ENCODE measurements at places on chromosomes 5 and 9.

DNA sequence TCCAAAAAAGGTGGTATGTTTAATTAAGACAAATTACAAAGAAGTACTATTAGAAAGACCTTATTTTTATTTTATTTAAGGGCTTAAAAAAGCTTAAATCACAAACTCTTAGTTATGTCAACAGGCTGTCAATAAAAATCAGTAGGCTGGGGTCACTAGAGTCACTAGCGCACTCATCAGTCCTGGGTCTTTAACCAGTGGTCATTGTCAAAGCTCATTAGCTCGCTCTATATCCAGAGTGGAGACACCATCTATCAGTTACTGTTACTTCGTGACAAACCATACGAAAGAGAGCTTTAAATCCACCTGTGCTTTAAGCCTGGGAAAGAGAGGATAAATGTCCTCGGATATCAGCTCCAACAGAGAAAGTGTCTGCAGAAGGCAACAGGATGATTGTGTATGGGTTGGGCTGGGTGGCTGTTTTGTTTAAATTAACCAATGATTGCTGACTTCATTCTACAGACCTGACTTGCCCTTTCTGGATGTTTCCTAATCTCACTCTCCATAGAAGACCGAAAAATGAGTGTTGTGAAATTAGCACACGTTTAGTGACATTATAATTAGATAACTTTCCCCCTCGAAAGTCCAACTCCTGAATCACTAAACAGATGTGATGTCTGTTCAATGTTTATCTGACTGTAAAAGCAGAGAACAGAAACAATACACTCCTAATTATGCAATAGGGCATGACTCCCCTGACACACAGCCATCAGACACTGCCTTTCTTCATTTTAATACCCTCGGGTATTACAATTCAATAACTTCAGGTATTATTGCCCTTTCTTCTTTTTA, 123.6 kb upstream of the TNPO1 start:
- DNase-seq = no peak

GRCh38 chr5:143213851-143214363, 189.6 kb downstream of the NR3C1 start:
- no peak for DNase-seq

GRCh38 chr9:131053896-131054295, 42.4 kb upstream of the AIF1L start:
- no peak for DNase-seq

GRCh38 chr9:115524453-115525059, 406.6 kb upstream of the TNC start:
- DNase-seq = no peak

- DNase-seq = no peak
Observed at GRCh38 chr5:178640331-178641045, 13.6 kb upstream of the CLK4 start.

DNA sequence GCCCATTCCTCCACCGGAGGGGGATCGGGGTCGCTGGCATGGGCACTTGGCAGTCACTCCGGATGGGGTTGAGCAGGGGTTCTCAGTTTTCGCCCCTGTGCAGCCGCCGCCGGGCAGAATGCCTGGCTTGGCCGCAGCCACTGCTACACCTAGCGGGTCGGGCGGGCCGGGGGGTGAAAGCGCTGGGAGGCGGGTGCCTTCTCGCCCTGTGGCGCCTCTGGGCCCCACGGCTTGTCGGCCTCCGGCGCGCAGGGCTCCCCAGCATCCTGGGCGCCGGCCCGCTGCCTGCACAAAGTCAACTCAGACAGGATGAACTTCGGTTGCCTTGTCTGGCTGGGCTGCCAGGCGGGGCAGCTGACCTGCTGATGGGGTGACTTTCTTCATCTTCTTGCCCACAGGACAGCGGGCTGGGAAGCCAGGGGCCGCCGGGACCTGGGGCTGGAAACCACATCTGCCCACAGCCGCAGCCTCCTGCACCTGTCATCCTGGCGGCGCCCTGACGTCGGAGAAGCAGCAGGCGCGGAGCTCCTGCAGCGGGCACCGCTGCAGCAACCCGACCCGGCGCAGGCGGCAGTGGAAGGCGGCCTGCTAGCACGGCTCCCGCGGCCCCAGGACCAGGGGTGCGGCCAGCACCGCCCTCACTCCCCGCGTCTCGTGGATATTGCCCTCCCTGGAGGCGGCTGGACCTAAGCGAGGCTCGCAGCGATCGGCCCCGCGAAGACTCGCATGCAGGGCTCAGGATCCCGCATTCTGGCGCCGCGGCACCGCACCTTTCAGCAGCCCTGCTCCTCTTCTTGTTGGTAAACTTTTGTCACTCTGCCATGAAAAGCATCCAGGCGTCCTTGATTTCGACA, 1.3 kb upstream of the ANKRD18A start:
- no peak for DNase-seq

DNA sequence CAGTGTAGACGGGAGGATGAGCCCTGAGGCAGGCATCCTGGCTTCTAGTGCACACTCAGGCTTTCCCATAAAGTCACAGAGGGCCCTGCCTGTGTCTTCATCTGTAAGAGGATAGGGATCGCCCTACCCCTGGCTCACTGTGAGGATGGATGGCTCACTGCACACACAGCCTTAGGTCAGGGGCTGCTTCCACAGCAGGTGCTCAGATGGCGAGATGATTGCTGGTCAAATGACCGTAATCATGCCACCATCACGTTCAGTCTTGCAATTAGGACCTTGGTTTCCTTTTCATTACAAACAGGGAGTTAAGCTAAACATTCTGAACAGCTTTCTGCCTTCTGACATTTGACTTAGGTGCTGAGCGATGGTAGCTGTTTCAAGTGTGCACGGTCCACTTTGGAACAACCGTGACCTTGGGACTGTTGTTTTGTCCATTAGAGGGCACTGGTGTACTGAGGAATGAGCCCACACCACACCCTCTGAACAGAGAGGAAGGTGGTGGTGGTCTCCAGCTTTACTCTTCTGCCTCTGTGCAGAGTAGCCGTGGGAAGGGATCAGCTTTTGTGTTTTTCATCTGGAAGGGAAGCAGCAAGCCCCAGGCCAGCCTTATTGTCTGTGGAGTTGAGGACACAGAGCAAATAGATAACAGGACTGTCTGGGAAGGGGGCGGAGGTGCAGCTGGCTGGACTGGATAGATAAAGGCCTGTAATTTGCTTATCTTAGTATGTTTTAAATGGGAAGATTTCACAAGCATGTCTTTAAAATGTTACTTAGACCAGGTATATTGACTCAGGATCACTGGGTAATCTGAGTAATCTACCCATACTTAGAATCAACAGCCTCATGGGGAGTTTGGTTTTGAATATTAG, 183.1 kb downstream of the TRIO start:
- no peak for DNase-seq

GRCh38 chr9:137462396-137462985, 3.4 kb upstream of the NSMF start:
- no peak for DNase-seq

DNA sequence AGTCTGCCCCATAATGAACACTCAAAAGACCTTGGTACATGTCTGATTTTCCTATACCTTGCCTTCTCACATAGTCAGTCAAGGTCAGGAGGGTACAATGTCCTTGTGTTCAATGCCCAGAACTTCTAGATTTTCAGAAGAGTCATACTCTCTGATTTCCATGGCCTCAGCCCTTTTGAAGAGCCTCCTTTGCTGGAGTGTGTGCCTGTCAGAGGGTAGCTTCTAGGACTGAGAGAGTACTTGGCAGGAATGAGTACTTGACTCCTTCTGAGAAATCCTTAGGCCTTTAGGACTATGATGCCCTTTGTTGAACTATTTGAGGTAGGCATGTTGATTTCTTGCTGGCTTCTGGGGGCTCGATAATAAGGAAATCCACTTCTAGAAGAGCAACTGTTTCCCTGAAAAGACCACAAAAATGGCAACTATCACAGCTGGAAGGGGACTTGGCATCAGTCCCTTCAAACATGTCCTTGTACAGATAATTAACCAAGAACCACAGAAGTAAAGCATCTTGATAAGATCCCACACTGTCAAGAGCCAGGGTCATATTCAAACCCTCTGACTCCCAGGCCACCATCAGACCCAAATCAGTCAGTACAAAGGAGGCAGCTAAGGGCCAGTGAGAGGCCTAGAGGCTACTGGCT, 10.6 kb upstream of the MEGF9 start:
- no peak for DNase-seq

DNA sequence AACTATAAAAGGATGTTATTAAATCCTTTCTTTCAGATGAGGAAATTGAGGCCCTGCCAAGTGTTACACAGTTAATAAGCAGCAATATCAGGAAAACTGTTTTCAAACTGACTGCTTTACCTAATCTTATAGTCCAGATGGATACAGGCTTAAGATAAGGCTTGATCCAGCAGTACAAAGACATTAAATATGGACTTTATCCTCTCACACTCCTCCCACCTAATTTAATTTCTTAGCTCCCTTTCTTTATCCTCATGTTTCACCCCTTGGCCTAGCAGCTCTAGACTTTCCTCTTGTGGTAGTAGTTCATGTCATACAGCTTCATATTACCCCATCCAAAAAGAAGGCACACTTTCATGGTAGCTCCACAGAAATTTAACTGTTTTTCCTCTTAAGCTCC, 164.5 kb downstream of the BAAT start:
- DNase-seq = no peak

DNA sequence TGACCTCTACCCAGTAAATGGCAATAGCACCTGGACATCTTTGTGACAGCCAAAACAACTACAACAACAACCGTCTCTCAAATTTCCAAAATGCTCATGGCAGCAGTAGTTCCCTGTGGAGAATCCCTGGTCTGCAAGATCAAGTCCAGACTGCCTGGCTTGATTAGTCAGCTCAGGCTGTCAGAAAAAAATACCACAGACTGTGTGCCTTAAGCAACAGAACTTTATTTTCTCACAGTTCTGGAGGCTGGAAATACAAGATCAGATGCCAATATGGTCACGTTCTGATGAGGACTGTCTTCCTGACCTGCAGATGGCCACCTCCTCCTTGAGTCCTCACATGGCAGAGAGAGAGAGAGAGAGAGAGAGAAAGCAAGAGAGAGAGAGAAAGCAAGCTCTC, 52.3 kb upstream of the MOCS2 start:
- no peak for DNase-seq

DNA sequence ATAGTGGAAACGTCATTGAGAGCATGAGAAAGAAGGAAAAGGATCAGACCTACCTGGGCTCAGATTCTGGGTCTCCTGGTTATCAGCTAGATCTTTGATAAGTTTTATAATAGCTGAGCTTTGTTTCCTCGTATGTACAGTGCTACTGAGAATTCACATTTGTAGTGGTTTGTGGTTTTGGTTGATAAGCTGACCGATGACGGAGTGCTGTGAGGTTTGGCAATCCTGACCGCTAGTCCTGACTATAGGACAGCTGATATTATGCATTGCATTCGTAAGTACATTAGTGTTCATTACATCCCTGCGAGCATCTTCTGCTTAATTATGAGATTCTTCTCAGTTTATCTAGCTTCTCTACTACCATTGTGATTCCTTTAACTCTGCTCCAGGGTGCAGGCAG, 190.7 kb upstream of the SLC27A6 start:
- DNase-seq = peak; percentile 9

GRCh38 chr9:116074658-116075057, 78.9 kb upstream of the PAPPA start:
- DNase-seq = no peak

DNA sequence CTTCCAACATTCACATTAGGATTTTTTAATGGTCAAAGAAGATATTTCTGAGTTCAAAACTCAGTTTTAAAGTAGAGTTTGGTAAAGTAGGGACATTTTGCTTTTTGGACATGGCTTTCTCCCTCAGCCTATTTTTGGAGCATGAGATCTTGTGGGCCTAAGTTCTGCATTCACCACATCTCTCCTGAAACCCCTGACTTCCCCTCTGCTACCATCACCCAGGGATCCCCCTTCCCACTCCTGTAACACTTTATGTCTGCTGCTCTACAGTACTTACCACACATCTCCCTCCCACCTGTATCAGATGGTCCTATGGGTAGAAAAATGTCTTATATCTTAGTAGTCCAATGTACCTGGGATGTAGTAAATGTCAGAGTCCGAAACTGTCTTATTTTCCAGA, 48.2 kb upstream of the JAK2 start:
- DNase-seq = no peak

GRCh38 chr9:109198736-109199382, 31.8 kb upstream of the FRRS1L start:
- no peak for DNase-seq

- no peak for DNase-seq
Observed at GRCh38 chr5:132446621-132447020, 44.0 kb downstream of the IRF1 start.

GRCh38 chr9:3018691-3019230, 174.9 kb upstream of the PUM3 start:
- no peak for DNase-seq

DNA sequence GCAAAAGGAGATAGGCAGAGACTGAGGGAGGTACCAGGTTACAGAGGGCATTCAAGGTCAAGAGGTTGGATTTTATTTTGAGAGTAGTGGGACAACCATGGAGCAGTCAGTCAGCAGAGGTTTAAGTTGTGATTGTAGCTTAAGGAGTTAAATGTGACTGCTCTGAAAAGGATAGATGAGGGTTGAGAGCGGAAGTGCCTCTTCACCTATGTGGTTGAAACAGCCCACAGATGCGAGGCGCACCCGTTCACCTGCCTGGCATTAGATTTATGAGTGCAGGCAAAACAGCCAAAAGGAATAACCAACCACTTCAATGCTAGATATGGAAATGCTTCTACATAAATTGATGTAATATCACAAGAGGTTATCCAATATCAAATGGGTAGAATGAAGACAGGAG, 8.4 kb downstream of the ZNF474 start:
- DNase-seq = no peak

GRCh38 chr9:120750421-120750820, 36.2 kb upstream of the MEGF9 start:
- no peak for DNase-seq

GRCh38 chr5:119655061-119655460, 25.7 kb downstream of the FAM170A start:
- peak; percentile 14 for DNase-seq

DNA sequence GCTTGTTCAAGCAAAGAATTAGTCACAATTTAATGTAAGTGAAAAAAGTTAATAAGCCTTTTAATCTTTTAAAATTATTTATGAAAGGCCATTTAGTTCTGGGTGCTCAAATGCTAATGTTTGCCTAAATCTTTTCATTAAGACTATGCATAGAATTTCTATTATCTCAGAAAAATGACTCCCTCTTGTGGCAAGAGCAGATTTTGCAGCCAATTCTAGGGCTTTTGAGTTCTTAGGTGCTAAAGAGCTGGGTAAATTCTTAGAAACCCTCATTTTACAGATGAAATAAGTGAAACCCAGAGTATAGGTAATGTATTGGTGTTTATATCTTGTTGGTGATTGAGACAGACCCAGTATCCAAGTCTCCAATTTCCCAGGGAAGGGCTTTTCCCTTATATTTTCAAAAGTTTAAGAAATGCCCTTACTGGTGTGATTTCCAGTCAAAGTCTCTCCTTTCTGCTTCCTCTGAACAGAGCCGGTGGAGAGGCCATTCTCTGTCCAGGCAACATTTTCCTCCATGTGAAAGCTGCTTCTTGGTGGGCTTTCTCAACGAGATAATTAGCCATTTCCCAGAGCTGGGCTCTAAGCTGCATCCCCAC, 24.1 kb upstream of the PCSK5 start:
- no peak for DNase-seq

DNA sequence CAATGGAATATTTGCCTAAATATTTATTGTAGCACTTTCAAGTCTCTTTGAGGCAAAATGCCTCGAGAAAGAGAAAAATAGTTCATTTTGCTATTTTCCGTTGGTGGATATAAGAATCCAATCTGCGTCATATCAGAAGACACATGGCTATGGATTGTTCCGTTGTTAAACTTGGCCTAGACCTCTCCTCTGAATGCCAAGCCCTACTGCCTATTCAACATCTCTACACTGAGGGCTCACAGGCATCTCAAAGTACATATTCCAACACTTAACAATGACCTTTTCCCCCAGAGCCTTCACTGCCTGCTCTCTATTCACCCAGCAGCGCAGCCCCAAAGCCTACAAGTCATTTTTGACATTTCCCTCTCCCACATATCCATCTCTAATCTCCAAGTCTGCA, 350.1 kb downstream of the GLIS3 start:
- no peak for DNase-seq
